GM13977 (cell line): ENCODE measurements at places on chromosomes 3 and 15.

DNA sequence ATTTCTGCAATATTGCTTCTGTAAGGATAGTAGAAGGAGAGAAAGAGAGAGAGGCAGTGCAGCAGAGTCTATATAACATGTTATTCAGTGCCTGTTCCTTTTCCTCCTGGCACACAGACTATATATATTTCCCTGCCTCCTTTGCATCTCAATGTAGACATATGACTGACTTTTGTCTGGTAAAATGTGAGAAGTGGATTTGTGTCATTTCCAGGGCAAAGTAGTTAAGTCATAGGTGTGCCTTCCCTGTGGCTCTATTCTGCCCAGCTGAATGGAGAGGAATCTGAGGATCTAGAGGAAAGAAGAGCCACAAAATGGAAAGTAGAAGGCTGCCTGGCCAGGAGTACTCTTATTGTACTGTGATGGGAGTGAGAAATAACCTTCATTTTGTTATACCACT lies 54.6 kb upstream of the CADPS start:
- DNase-seq: no peak

DNA sequence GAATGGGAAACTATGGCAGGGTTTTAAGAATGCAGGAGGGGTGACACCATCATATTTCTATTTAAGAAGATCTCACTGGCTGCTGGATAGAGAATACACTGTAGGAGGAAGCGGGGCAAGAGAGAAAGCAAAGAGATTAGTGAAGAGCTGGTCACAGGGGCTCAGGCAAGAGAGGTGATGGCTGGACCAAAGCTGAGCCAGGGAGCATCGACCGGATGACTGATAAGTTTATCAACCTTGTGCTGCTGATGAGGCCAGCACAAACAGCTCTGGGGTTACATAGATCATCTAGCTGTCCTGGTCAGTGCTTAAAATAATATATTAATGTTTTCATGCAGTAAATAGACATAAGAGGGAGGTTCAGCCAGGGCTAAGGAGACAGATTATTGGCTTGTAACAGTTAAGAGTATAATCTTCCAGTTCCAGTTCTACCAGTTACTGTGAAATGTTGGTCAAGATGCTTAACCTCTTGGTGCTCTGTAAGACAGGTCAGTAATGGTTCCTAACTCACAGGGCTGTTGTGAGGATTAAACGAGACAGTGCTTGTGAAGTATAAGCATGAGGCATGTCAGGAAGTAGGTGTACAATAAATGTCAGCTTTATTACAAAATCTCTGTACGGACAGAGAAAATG lies 201.0 kb upstream of the FEZF2 start:
- DNase-seq: no peak

DNA sequence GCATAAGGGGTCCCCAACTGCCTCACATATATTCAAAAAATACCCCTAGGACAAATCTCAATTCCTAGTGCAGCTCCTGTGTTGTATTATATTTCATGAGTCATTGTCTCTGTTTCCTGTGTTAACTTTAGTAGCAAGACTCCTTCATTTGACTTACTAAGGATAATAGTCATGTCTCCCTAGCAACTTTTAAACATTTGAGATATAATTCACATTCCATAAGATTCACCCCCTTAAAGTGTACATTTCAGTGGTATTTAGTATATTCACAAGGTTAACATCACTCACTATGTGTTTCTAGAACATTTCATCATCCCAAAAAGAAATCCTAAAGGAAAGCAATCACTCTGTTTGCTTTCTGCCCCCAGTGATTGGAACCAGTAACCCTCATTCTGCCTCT lies 121.3 kb upstream of the WNT7A start:
- no peak for DNase-seq

- no peak for DNase-seq
These were observed 12.2 kb downstream of the IL5RA start for GRCh38 chr3:3097958-3098357.

- no peak for DNase-seq
These were observed 39.5 kb downstream of the TCF12 start for GRCh38 chr15:56957812-56958406.

DNA sequence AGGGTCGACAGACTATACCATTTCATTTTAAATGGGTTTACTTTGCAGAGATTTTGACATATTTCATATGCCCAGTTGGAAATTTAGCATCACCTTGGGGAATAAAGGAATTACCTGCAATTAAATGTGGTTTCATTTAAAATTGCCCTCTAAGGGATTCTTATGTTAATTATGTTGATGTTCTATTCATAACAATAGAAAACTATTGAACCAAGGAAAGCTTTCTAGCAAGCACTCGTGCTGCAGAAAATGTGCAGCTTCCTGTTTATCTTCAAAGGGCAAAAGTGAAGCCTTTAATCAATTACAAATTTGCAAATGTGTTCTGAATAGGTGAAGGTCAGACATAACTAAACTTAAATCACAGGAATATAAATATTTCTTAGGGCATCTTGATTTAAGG lies 352.1 kb downstream of the CHST2 start:
- DNase-seq: no peak

- no peak for DNase-seq
These were observed 12.3 kb upstream of the KPNA4 start for GRCh38 chr3:160577556-160578195.

DNA sequence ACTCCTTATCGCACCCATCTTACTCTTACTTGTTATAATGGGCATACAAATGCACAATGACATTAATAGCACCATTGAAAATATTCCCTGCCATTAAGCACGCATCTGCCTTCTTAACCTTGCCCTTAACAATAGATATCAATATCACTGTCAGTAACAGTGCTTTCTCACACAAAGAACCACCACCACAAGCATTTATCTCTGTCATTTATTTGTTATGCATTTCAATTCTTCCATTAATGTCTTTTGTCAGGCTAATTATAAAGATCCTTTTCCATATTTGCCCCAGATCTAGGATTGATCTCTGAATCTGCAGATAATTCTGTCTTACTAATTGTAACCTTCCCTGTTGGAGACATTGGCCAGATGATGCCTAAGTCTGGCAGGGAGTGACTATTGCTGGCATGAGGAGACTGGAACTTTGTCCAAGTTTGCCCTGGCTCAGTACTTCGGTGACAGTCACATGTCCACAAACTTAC lies 419.6 kb upstream of the TGFBR2 start:
- no peak for DNase-seq

DNA sequence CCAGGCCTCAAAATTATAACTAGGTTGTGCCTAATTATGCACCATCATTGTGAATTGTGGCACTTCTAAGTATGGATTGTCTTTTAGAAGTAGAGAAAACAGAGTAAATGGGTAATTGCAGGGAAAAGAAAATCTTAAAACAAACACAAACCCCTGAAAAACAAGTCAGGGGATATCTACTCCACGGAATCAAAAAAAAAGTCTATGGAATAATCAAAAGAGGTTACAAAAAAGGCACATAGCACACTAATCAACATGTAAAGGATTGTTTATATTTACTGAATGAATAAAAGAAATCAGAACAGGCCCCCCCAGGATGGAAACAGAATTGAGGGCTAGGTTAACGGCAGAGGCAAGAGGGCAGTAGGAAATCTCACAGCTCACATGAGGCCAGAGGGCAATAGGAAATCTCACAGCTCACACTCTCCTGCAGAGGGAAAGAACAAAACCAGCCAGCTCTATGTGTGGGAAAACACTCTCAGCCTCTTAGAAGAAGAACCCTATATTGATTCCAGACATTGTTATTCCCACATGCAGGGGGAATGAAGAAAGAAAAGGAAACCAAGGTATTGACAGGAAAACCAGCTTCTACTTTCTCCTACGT lies 72.7 kb upstream of the FNDC3B start:
- no peak for DNase-seq

DNA sequence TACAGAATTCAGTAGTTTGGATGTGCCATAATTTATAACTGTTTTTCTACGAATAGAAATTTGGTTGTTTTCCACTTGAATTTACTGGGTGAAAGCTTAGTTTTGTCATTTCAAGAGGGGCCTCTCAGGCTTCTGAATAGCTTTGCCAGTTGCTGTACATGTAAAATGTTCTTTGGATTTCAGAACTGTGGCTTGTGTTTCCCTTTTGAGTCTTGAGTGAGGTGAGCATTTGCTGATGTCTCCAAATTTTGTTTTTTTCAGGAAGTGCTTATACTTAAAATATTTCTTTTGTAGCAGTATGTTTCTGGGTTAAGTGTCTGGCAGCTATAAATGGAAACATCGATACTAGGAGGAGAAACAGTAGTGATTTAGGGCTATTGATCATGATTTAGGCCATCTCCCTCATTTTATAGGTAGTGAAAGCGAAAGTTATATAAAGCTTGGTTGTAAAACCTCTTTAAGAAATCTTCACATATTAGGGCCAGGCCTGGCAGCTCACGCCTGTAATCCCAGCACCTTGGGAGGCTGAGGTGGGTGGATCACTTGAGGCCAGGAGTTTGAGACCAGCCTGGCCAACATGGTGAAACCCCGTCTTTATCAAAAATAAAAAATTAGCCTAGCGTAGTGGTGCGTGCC lies 9.2 kb upstream of the TRAK1 start:
- DNase-seq: no peak

GRCh38 chr3:43166406-43166805 lies 60.5 kb upstream of the POMGNT2 start:
- no peak for DNase-seq

DNA sequence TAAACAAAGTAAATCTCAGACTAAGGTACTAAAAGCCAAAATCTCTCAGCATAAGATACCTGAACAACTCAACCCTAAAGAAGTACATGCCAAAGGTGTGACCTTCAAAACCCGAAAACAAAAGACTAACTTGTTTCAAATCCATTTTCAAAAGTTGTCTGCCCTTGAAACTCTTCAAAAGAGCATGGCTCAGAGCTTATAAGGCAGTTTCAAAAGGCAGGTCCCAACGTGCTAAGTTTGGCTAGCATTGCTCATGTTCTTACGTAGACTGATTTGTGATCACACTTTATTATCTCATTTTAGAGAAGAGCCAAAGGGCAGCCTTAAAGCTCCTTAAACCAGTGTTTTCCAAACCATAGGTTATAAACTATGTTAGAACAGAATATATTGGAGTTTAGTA lies 112.2 kb downstream of the FEZF2 start:
- no peak for DNase-seq

DNA sequence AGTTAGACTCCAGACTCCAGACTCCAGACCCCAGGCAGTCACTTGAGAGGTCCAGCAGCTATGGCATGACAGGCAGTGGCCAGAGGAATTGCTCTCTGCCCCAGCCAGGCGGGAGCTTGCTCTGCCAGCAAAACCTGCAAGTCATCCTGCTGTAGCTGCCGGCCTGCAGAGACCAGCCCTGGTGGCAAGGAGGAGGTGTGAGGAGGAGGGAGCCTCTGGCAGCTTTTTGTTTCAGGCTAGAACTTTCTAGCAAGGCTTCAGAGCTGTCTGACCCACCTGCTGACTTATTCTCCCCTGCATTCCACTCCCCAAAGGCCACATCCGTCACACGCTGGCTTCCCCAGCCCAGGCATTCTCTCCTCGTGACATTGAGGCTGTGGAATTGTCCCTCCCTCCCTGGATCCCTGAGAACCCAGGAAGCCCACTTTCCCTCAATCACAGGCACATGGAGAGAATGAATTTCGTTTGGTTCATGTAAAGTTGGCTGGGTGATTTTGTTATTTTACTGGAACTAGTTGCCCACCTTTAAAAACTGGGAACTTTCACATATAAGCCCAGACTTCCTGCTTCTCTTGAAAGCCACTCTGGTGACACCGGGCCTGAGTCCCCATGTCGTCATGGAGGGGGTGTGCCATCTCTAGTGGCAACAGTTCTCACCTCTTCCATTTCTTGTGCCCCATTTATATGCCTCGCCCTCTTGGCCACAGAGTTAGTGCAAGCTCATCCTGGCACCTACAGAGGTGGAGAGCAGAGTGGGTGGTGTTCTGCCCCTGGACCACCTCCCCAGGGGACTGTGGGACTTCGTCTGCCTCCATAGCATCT lies 82.7 kb downstream of the ABHD5 start:
- DNase-seq: no peak

DNA sequence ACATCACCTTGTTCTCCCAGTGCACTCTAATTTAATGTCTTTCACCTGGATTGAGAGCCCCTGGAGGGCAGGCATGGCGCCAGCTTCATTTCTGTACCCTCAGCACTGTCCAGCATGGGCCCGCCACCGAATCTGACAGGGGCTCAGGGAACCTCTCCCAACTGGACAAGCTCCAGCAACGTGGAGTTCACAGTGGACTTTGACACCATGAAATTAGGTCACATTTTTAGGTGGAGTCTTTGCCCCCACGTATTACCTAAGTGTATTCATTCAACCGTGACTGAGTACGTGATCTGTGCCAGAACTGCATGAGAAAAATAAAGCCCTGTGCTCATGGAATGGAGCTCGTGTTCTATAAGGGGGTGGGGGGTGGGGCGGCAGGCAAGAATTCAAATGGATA lies 94.1 kb upstream of the ATP2B2 start:
- no peak for DNase-seq

GRCh38 chr3:64818196-64818595 lies 130.4 kb upstream of the ADAMTS9 start:
- no peak for DNase-seq

DNA sequence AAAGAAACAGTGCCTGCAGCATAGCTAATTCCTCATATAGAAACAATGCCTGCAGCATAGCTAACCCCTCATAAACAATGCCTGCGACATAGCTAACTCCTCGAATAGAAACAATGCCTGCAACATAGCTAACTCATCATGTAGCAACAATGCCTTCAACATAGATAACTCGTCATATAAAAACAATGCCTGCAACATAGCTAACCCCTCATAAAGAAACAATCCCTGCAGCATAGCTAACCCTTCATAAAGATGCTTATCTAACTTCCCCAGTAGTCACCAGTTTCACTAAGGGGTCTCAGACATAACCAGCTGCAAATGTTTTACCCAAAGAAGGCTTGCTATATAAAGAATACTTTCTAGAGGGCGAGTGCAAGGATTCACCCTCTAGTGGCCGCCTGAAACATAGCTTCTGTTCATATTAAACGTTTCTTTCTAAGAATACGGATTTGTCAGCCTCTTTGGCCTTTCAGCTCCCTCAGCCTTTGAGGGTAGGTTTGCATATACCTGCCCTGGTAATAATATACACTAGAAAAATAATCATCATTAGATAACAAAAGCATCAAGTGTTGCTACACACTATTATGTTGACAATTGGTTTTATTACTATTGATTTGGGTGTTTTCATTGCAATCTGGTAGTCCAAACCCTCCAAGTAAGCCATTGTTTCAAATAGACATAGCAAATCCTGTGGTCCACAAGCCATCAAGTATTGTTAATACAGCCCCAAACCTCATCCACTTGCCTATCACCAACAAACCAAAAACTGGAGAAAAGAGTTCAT lies 44.4 kb upstream of the FAN1 start:
- DNase-seq: peak; percentile 35

DNA sequence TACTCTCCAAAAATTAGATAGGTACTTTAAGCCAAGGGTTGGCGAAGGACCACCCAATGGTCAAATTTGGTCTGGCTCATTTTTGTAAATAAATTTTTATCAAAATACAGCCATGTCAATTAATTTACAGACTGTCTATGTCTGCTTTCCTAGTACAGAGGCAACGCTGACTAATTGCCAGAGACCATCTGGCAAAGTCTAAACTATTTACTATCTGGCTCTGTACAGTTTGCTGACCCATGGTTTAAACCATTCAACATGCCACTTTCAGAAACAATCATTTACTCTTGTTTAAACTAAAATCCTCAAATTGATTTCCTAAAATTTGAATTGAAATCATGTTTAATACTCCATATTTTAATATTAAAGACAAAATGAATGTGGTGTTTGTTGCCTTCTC lies 25.9 kb downstream of the CBLB start:
- no peak for DNase-seq

- no peak for DNase-seq
These were observed 35.9 kb downstream of the ARPP21 start for GRCh38 chr3:35675206-35675605.

GRCh38 chr3:143671626-143672025 lies 176.6 kb downstream of the SLC9A9 start:
- DNase-seq: no peak
